Spinal cord (tissue), 10 donors: ENCODE measurements at places on chromosomes 12 and 14. TPM values are rescaled to one million over a fixed set of nuclear protein-coding genes. Genes with fewer than 3 reads are reported as not detected.
A peak's percentile ranks its signal among the peaks of the same experiment; 100 is the strongest.

DNA sequence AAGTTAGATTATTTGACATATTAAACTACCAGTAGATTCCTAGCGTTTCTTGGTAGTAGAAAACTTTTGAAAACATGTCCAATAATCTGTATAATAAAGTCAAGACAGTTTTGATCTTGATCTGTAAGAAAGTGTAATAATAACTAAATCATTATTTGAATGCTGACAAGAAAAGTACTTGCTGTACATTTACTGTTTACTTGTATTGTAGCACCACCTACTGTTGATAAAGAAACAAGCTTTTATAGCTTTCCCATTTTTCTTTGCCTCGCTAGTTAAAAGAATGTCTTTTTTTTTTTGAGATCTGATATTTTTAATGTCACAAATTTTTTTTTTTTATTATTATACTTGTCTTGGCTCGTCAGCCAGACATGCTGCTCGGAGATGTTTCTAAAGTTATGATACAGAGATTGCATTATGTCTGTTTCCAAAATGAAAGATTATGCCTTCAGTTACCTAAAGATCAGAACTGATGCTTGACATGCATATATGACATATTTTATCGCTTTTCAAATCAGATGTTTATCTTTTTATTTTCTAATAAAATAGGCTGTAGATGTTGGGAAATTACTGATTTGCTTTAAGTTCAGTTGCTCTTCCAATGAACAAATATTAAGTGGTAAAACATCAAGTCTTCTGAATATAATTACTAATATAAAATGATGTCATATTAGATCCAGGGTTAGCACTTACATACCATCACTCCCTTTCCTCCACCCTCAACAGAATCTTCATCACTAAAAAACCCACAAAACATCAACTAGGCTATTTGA, 140.5 kb downstream of the AKAP6 start:
- H3K4me3 ChIP-seq = no peak overlapping the region
- peaks cover 13% of the 10 kb centered on the region for H3K4me1 ChIP-seq

- H3K27me3 ChIP-seq = no peaks in the 10 kb centered on the region
- DNase-seq = no peak
- H3K36me3 ChIP-seq = no peaks in the 10 kb centered on the region
- H3K27ac ChIP-seq = no peak overlapping the region
- H3K4me1 ChIP-seq = no peaks in the 10 kb centered on the region
Measured at GRCh38 chr12:48512855-48513254, 12.6 kb upstream of the OR8S1 start.

GRCh38 chr12:19131025-19131444, 1.5 kb downstream of the PLEKHA5 start:
- H3K36me3 ChIP-seq = no peaks in the 10 kb centered on the region
- peak; percentile 12 for DNase-seq
- H3K4me1 ChIP-seq = no peaks in the 10 kb centered on the region
- H3K27me3 ChIP-seq = no peaks in the 10 kb centered on the region
- H3K27ac ChIP-seq = peak overlapping the region; percentile 84
- peak overlapping the region; percentile 85 for H3K4me3 ChIP-seq

- peaks cover 42% of the 10 kb centered on the region for H3K27me3 ChIP-seq
- no peak within 1 kb of the TSS for H3K27ac ChIP-seq
- no peaks in the 10 kb centered on the region for H3K36me3 ChIP-seq
- peaks cover 25% of the 10 kb centered on the region for H3K4me1 ChIP-seq
Measured at GRCh38 chr12:63150713-63151622, at the start of gene AVPR1A. Gene AVPR1A, minus strand, starts transcription at chr12:63151201. Its CDS starts 365 bp downstream, at chr12:63150836.

- DNase-seq = no peak
- no peaks in the 10 kb centered on the region for H3K4me1 ChIP-seq
- H3K36me3 ChIP-seq = peaks cover 10% of the 10 kb centered on the region
- no peak overlapping the region for H3K27ac ChIP-seq
Measured at GRCh38 chr12:45697371-45697770, 32.1 kb upstream of the ARID2 start.

GRCh38 chr14:36423430-36423829, 96.6 kb downstream of the NKX2-1 start:
- no peaks in the 10 kb centered on the region for H3K36me3 ChIP-seq
- H3K4me1 ChIP-seq = no peaks in the 10 kb centered on the region
- no peak for DNase-seq

The KSR2 gene
- total RNA-seq = 10.0 TPM
